ENCODE measurements at places on chromosomes 4 and X.
A peak's percentile ranks its signal among the peaks of the same experiment; 100 is the strongest.

DNA sequence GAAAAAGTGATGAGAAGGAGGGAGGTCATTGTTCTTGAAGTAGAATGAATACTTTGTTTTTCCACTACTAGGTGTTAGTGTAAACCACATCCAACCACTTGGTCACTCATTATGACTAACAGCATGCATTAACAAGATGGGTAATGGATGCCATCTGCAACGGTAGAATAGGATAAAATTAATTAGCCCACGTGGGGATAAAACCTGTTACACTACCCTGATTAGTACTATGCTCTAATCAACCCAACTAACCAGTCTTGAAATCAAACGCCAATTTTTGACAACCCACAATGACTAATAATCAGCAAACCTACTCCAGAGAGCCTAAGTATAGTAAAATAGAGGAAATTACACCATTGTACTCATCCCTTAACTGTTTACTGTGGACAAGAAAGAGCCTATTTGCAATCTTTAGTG, 93.4 kb upstream of the MCF2 start:
- no peak for DNase-seq

GRCh38 chr4:613126-613525, 12.2 kb upstream of the PDE6B start:
- no peak for DNase-seq

- no peak for DNase-seq
These were observed 17.5 kb downstream of the RFC1 start for GRCh38 chr4:39348371-39349315.

DNA sequence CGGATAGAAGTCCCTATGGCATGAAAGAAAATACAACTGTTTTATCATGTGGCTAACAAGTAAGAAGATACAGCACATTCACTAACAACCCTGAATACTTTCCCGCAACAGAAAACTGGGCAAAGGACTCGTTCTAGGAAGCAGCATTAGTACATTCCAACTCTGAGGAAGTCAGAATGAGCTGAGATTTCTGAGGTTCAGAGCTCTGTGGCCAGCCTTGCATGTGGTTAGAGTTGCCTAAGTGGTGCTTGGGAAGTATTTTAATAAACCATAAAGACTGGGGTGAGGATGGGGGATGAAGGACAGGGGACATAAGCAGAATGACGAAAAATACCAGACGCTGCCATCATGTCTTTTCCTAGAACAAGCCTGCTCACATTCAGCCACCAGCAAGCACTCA, 82.2 kb downstream of the EFHC2 start:
- no peak for DNase-seq

DNA sequence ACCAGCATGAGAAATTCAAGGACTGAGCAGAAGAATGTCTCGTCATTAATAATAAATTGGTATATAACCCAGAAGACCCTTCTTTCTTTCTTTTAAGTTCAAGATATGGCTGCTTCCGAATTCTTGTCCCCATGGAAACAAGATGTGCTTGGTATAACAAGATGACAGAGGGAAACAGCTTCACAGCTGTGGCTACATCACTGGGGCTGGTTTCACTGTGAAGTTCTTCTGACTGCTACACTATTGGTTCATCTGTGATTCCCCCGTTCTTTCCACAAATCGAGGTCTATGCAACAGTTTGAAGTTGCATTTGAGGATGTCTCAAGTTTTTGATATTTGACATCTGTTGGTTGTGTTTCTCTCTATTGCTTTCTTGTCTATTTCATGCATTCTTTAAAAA, 12.3 kb upstream of the DTHD1 start:
- no peak for DNase-seq

DNA sequence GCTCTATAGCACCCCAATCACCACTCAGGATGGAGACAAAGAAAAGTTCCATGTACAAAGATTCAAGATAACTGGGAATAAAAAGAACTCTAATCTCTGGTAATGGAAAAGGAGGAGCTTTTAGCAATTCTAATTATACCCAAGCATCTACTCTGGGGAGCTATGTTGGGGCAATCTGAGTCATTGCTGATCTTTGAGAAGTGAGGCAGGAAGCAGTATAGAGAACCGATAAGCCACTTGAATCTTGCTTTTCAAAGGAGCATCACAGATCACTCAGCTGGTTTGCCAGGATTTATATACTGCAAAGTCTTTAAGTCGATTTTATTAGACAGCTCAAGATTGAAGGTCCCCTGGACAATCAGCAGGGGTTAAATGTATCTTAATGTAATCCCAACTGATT, 220.0 kb downstream of the ENOX2 start:
- DNase-seq, result no peak

GRCh38 chr4:135372131-135372530, 1170.5 kb upstream of the PABPC4L start:
- DNase-seq, result no peak

DNA sequence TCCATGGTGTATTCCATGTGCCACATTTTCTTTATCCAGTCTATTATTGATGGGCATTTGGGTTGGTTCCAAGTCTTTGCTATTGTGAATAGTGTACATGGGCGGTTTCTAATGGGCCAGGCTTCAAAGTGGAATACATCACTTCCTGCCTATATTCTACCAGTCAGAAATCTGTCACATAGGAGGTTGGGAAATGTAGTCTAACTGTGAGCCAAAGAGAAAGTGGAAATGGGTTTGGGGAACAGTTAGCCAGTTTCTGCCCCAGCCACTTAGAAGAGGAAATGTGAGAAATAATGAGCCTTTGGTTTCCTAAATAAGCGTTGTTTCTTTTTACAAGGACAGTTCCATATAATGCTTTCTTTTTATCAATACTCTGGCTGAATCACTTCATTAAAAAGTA, 85.1 kb upstream of the AP1S2 start:
- no peak for DNase-seq

GRCh38 chrX:39757971-39758370, 339.8 kb downstream of the BCOR start:
- DNase-seq, result no peak

DNA sequence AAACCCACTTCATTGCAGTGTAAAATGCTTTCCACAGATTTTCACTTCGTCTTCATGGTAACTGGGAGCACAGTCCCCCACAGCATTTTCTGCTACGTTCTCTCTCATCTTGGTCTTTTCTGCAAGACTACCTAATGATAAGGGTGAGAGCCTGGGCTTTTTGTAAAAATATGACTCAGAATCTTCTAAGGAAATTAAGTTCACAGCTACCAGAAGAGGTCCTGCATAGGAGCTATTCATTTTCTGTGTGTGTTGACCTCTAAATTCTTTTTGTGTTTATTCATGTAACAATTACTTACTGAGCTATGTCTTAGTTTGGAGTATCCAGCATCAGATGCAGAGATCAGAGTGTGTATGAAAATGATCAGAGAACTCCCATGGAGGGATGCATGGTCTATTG, 192.2 kb downstream of the CPEB2 start:
- DNase-seq, result no peak

- no peak for DNase-seq
These were observed 12.8 kb downstream of the HOPX start for GRCh38 chr4:56668267-56668666.

GRCh38 chr4:83114576-83114975, at the start of gene PLAC8:
TSS of gene PLAC8 (minus strand) at chr4:83114729. CDS start at chr4:83107921, 6,808 bp downstream.
- DNase-seq, result no peak

- peak; percentile 38 for DNase-seq
These were observed 10.9 kb downstream of the DCK start for GRCh38 chr4:71004281-71004851.

GRCh38 chr4:26094911-26095310, 180.9 kb downstream of the SMIM20 start:
- DNase-seq, result no peak

- DNase-seq, result no peak
These were observed 96.8 kb downstream of the ARSJ start for GRCh38 chr4:113882668-113883067.

DNA sequence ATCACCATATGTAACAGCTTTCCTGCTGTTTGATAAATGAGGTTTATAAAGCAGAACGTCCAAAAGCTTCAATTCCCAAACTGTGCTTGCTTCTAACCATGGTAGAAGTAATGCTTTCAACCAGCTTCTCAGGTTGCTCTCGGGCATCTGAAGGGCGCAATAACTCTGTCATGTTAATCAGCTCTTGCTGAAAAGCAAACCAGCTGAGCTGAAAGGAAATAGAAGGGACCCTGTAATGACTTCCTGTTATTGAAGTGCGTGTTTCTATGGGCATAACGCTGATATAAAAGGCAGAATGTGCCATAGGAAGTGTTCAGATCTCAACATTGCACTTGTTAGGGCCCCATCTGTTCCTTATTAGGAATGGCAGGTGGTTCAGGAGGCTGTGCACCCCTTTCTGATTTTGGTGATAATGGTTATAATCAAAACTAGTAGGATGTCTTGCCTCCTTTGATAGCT, 21.2 kb downstream of the HERC3 start:
- DNase-seq, result no peak

DNA sequence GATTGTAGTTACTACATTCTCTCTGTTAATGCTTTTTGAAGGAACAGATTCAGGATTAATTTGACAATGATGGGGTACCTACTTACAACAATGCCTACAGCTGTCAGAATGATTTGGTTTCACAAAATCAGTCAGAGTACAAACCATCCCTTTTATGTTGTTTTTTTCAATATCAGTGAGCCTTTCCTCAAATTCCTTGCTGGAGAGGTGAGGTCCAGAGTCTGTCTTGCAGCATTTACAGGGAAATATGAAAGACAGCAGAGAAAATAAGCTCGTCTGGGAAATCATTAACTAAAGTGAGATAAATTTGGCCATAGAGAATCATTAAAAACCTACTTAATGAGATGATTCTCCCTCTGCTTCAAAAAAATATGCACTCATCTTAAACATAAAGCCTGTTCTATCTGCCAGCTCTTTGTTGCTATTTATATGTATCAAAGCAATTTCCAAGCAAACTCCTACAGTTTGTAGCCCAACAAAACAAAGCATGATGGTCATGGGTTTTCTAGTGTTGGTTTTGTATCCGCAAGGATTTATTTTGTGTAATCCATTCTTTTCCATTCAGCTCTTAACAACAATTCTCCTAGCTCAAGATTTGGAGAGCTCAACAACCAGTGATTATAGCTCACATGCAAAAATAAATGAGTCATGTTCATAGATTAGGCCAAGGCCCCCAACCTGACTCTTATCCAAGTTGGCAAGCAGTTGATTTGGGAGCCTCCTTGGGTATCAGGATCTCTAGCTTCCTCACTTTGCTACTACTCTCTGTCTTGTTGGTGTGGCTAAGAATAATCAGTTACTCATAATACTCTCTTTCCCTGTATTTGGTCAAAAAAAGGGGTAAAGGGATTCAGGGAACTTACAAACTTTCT, 222.6 kb downstream of the ENOX2 start:
- no peak for DNase-seq

DNA sequence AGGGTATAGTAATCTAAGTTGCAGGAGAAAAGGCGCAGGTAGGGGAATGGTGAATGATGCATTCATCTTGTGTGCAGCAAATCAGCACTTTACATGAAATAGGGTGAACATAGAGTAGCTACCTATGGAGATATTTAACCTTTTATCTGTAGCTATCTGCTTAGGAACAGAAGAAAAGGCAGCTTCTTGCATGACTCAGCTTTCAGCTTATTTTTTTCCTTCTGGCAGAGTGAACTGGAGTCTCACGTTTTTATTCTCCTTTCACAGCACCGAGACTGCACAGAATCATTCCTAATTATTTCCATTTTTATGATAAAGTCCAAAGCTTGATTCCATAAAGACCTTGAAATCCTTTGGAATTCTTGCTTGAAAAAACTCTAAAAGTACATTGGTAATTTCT, 4.8 kb upstream of the SCOC start:
- DNase-seq, result no peak

DNA sequence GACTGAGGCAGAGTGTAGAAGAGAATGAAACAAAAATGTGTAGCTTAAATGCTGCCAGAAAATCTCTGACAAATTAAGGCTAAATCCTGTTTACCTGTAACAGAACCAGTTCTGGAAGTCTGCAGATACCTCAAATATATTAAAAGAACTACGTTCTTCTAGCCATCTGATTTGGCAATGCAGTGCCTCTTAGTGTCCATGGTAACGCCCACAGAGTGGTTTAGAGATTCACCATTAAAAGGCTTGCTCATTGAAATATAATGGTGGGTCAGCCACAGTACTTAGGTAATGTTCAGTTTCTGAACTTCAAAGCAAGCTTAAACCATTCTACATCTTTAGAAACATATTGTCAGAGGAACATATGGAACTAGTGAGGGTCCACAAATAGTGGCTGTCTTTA, 23.2 kb upstream of the LUZP4 start:
- DNase-seq, result no peak

- no peak for DNase-seq
These were observed 678 bp downstream of the DNAAF6 start for GRCh38 chrX:107207089-107207488.

- peak; percentile 28 for DNase-seq
These were observed 61.5 kb downstream of the ANXA10 start for GRCh38 chr4:168153596-168154440.

- DNase-seq, result no peak
These were observed 12.1 kb downstream of the APLN start for GRCh38 chrX:129642641-129643040.

Data from hematopoietic multipotent progenitor cell treated with erythropoietin and hydrocortisone succinate and interleukin-3 and kit ligand, for 17 days (in vitro differentiated cells).